ENCODE measurements at places on chromosomes 2 and 18.

DNA sequence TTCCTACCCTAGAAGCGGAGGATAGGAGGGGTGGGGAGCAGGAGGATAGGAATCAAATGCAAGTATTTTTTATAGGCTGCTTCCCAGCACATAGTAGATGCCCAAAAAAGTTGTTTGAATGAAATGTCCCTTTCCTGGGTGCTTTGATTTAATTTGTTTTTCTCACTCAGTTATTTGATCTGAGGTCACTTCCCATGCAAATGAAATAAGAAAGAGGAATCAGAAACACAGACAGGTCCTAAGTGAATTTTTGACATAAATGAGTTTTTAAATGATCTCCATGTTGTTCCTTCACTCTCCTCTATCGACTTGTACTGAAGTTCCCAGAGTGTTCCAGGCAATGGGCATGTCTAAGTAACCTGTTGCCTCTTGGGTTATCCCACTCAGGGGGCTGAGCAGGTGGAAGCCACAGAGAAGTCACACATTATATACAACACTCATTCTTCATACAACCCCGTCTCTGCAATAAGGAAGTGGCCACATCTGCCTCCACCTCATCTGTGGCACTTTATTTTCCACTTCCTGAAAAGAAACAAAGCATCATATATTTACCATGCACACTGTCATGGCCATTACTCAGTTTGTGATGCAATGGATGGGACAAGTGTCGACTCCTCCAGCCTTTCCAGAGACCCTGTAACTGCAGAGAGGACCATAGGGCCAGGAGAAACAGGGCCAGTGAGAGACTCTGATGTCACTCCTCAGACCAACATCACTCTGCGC lies 81.9 kb upstream of the ZNF397 start:
- DNase-seq: no peak

- DNase-seq: no peak
These were observed 171.6 kb downstream of the VAPA start for GRCh38 chr18:10085416-10085815.

DNA sequence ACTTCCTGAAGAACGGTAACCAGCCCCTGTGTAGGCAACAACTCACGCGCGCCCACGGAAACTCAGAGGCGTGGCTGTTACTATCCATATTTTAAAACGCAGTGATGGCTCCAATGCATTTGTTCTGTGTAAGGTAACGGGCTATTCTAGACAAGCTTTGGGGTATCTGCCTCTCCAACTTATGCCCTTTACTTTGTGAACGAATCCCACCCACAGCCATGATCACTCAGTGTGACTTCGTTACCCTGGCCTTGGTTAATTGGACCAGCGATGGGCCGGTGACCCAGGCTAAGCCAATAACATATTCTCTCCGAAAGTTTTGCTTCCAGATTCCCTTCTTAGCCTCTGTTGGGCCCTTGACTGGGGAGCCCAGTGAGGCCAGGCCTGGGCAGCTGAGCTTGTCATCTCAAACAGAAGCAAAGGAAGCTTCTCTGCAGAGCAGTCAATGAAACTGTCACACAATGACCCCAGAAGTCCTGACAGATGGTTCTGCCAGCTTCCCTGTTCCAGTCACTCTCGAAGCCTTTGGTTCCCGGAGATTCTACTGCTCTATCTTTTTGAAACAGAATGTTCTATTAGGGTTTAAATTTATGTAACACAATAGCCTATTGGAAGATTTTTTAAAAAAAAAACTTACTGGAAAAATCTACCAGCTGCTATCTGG lies 30.7 kb upstream of the ROCK2 start:
- no peak for DNase-seq

- DNase-seq: no peak
These were observed 100.3 kb downstream of the RAB3GAP1 start for GRCh38 chr2:135152361-135152760.

DNA sequence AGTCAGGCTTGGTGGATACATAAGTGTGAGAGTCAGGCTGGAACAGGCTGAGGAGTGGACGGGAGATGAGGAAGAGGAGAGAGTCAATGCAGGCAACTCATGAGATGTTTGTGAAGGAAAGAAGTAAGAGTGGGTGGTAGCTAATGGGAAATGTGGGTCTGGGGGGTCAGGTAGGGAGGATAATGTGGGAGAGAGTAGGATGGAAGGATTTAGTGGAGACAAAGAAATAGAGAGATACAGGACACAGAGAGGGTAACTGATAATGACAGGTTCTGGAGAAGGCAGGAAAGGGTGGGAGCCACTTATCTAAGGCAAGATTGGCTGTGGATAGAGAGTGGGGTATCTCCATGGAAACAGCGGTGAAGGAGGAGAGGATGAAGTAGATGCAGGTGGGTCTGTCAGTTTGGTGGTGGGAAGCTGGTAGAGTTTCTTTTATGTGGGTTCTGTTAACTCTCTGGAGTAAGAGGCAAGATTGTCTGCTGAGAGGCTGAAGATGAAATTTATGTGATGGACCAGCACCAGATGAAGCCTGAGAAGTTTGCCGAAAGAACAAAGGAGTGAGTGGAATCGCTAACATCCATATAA lies 190.6 kb upstream of the SPRED2 start:
- DNase-seq: no peak

Measured in stimulated activated CD4-positive, alpha-beta T cell treated with anti-CD3 and anti-CD28 coated beads, Interleukin-12 subunit alpha, Interleukin-12 subunit beta, amount 100 ng/mL, for 24 hours (primary cell).